ENCODE measurements at places on chromosomes 16 and 17. TPM values are rescaled to one million over a fixed set of nuclear protein-coding genes. Genes with fewer than 3 reads are reported as not detected.

ADGRG1 gene
- 42.2 TPM for total RNA-seq

MARVELD3 gene
- 66.0 TPM for total RNA-seq

GRCh38 chr17:70232466-70232865, 63.1 kb downstream of the KCNJ2 start:
- H3K27ac ChIP-seq = no peak overlapping the region
- no peaks in the 10 kb centered on the region for H3K27me3 ChIP-seq
- H3K36me3 ChIP-seq = no peaks in the 10 kb centered on the region
- H3K4me3 ChIP-seq = no peak overlapping the region
- DNase-seq = no peak

- no peaks in the 10 kb centered on the region for H3K27me3 ChIP-seq
- peaks cover 10% of the 10 kb centered on the region for H3K36me3 ChIP-seq
- H3K4me3 ChIP-seq = no peak overlapping the region
These were observed 12.6 kb upstream of the ATP6V0C start for GRCh38 chr16:2500918-2501750.

- H3K4me1 ChIP-seq = no peaks in the 10 kb centered on the region
- no peaks in the 10 kb centered on the region for H3K27me3 ChIP-seq
- no peak overlapping the region for H3K4me3 ChIP-seq
These were observed 60.2 kb downstream of the CMC2 start for GRCh38 chr16:80946481-80946880.

- no peaks in the 10 kb centered on the region for H3K27me3 ChIP-seq
- H3K27ac ChIP-seq = no peak overlapping the region
- H3K36me3 ChIP-seq = peaks cover 44% of the 10 kb centered on the region
These were observed 9.3 kb downstream of the PRSS27 start for GRCh38 chr16:2710711-2711231.

DNA sequence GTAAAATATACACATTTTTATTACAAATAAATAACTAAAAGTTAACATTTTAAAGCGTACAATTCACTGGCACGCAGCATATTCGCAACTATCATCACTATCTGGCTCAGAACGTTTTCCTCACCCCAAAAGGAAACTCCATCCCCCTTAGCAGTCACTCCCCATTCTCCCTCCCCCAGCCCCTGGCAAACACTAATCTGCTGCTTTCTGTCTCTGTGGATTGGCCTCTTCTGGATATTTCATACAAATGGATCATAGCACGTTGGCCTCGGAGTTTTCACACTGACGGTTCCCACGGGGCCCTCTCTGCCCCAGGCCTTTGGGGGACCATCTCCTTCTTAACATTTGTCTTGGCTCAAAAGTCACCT, 64.6 kb downstream of the RTN4RL1 start:
- no peaks in the 10 kb centered on the region for H3K36me3 ChIP-seq
- no peak overlapping the region for H3K27ac ChIP-seq
- DNase-seq = no peak
- no peak overlapping the region for H3K4me3 ChIP-seq

DNA sequence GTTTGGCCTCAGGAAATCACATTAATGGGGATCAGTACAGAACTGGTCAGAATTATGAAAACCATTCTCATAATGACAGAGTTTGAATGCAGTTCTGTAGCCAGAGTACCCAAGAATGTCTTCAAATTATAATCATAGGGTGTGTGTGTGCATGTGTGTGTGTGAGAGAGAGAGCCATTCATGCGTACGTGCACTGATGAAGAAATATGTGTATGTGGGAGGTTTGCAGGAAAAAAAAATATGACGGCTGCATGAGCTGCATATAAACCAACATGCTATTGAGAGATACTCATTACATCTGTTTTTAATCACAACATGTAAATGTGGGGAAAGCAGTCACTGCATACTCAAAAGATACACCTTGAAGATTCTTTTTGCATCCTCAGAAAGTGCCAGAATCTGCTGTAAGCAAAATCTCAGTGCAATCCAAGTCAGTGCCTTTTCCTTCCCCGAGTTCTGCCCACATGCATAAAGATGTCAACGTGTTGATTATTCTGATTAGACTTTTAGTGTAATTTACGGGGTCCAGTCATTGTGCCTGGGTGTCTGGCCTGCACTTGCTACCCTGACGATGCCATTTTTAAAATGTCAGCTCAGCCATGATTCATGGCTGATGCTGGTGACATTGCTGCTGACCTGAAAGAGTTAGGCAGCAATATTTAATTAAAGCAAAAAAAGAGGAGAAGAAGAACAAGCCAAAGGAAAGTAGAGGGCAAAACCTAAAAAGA, 378.7 kb upstream of the ZFHX3 start:
- no peaks in the 10 kb centered on the region for H3K27me3 ChIP-seq
- H3K4me3 ChIP-seq = no peak overlapping the region

DNA sequence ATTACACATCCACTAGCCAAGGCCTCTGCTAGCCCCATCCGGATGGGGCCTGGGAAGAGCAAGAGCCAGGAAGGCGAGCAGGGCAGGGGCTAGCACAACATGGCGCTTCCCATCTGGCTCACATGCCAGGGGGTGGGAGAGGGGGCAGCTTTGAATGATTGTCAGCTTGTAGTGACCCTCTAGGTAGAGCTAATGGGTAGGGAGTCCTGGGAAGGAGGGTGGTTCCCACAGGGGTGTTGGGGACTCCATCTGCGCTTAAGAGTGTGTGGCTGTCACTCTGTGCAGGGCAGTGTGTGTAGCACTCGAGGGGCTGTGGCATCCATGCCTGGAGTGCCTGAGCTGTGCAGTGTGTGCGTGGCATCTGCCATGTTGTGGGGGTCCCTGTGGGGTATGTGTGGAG, 24.5 kb downstream of the ARHGAP23 start:
- DNase-seq = no peak
- no peaks in the 10 kb centered on the region for H3K27me3 ChIP-seq

DNA sequence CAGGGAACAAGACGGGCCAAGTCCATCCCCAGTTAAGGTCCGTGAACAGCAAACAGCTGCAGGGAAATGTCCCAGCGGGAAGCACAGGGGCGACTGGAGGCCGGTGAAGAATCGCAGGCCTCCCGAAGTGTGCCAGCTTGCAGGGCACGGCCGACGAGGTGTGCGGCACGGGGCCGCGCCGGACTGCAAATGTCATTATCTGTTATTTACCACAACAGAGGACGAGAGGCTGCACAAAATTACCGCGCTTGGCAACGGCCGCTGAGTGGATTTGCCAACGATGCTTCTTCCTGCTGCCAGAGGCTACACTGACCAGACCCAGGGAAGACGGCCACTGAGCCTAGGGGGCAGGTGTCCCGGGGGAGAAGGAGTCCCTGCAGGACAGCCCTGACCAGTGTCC, 53.1 kb downstream of the RPH3AL start:
- DNase-seq = no peak
- H3K4me1 ChIP-seq = peaks cover 4% of the 10 kb centered on the region
- no peak overlapping the region for H3K27ac ChIP-seq
- H3K4me3 ChIP-seq = no peak overlapping the region

GRCh38 chr17:77097631-77098180, 43.1 kb upstream of the SEC14L1 start:
- DNase-seq = no peak
- H3K36me3 ChIP-seq = no peaks in the 10 kb centered on the region
- H3K27me3 ChIP-seq = no peaks in the 10 kb centered on the region
- no peak overlapping the region for H3K4me3 ChIP-seq

GRCh38 chr16:23132775-23133463, 16.3 kb downstream of the USP31 start:
- H3K27me3 ChIP-seq = no peaks in the 10 kb centered on the region
- no peak overlapping the region for H3K4me3 ChIP-seq
- no peaks in the 10 kb centered on the region for H3K36me3 ChIP-seq
- DNase-seq = no peak
- H3K4me1 ChIP-seq = no peaks in the 10 kb centered on the region

DNA sequence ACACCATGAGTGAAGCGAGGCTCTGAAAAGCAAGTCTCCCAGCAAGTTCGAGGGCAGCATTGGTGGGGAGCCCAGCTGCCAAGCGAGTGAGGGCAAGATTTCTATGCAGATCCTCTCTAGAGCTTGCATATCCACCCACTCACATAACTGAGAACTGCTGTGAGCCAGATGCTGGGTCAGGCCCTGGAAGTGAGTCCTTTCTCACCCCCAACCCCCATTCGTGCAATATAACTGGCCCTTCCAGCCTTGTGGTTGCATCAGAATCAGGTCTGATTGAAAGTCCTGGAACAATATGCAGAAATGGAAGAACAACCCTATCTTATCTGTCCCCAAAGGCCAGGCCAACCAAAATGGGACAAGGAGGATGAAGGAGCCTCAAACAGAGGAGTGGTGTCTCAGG, 146.6 kb downstream of the IRX5 start:
- H3K4me3 ChIP-seq = no peak overlapping the region
- H3K27ac ChIP-seq = no peak overlapping the region
- no peaks in the 10 kb centered on the region for H3K4me1 ChIP-seq
- no peaks in the 10 kb centered on the region for H3K27me3 ChIP-seq
- DNase-seq = no peak
- no peaks in the 10 kb centered on the region for H3K36me3 ChIP-seq

GRCh38 chr17:73643001-73643851, 1.0 kb downstream of the SDK2 start:
- H3K27ac ChIP-seq = peak overlapping the region; percentile 63
- no peaks in the 10 kb centered on the region for H3K36me3 ChIP-seq
- H3K27me3 ChIP-seq = no peaks in the 10 kb centered on the region
- no peaks in the 10 kb centered on the region for H3K4me1 ChIP-seq
- DNase-seq = peak; percentile 48
